ENCODE measurements at places on chromosomes 1 and 21.

- peak; percentile 86 for DNase-seq
These were observed 76.6 kb downstream of the NDUFS5 start for GRCh38 chr1:39102537-39103327.

- no peak for DNase-seq
These were observed 10.8 kb upstream of the BCAR3 start for GRCh38 chr1:93692451-93692861.

GRCh38 chr1:173355281-173356031, 121.7 kb upstream of the PRDX6 start:
- no peak for DNase-seq

DNA sequence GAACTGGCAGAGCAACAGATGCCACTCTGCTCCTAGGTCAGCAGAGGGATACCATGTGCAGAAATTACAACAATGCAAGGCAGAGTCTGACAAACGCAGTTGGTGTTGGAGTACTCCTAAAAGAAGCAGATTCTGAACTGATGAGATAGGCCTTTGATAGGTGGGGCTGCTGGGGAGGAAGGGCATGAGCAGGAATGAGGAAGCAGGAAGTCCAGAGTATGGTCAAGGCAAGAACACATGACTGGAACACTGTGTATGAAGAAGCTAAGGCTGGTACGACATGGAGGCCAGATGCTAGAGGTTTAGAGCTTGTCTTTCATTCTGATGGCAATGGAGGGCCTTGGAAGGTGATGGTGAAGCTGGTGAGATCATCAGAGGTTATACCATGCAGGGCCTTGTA, 11.5 kb upstream of the THRAP3 start:
- no peak for DNase-seq

GRCh38 chr1:186239171-186239570, 135.9 kb downstream of the TPR start:
- peak; percentile 68 for DNase-seq

- no peak for DNase-seq
These were observed 257.0 kb downstream of the HHIPL2 start for GRCh38 chr1:222290866-222291265.

- DNase-seq, result no peak
These were observed 9.5 kb upstream of the HPDL start for GRCh38 chr1:45317166-45317565.

GRCh38 chr1:159177272-159177907, 6.0 kb downstream of the CADM3 start:
- peak; percentile 42 for DNase-seq

GRCh38 chr1:166511761-166512160, 327.5 kb upstream of the POGK start:
- no peak for DNase-seq

DNA sequence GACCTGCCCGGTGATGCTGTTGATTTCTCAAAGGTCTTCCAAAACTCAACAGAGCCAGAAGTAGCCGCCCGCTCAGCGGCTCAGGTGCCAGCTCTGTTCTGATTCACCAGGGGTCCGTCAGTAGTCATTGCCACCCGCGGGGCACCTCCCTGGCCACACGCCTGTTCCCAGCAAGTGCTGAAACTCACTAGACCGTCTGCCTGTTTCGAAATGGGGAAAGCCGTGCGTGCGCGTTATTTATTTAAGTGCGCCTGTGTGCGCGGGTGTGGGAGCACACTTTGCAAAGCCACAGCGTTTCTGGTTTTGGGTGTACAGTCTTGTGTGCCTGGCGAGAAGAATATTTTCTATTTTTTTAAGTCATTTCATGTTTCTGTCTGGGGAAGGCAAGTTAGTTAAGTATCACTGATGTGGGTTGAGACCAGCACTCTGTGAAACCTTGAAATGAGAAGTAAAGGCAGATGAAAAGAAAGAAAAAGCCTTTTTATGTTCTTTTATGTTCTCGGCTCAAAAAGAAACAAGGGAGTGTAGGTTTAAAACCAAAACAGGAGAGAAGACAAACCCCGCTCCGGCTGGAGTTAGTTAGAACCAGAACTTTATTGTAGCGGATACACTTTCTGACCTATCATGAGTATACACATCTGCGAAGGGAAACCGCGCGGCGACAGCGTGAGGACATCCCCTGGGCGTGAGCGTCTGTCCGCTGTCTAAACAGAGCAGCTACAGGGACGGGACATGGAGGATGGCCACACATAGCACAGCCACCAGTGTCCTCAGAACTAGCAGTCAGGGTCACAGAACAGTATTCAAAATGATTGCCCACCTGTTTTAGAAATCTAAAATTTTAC, 77.1 kb downstream of the PIK3CD start:
- no peak for DNase-seq

DNA sequence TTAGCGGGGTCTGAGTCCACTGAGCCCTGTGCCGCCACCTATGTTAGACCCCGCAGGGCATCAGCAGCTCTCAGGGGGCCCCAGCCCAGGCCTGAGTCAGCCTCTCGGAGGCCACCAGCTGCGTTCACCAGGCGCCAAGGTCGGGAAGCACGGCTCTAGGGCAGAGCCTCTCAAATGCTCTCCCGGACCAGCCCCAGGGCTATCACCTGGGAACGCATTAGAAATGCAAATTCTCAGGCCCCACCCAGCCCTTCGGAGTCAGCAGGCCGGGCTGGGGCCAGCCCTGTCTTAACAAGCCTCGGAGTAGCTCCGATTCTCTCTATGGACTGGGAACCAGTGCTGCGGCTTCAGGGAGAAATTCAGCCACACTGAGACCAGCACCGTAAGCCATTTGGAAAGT, 37.2 kb upstream of the TSPEAR start:
- no peak for DNase-seq

DNA sequence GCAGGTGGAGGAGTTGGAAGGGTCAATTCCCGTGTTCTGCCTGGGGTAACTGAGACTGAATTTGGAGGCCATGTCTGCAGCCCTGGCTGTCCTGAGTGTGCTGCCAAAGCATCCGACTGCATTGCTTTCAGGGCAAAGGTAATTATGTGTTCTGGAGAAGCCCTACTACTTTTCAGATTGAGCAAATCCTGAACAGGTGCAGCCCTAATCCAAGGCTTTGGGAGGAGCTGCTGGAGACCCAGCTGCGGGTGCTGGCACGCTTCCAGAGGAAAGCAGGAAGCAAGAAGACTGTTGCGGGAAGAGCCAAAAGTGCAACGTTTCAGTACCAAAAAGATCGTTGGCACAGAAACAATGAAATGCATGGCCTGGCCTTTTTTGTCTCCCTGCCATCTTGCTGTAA, 73.7 kb upstream of the NRIP1 start:
- no peak for DNase-seq

DNA sequence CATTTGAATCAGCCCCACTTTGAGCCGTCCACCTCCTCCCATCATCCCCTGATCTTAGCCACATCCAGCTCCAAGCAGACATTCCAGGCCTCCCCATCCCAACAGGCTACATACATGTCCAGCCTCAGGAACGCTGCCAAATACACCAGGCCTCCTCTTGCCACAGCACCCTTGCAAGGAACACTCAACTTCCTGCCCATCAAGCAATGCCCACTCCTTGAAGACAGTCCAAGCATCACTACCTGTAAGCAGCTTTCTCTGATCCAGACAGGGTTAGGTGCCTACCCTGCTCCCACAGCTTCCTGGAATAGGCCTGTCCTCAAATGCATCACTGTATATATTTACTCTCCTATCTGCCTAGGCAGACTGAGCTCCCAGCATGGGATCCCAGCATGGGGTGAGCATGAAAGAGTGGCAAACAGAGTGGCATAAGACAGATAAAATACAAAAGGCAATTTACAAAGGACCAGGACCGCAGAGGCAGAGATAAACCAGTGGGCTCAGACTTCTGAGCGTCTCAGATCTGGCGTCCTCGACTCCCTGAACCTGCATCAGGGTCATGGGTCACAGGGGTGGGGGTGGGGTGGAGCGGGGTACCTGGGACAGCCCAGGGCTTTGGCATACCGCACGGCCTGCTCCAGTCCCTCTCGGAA, 816 bp downstream of the HYI start:
- DNase-seq, result peak; percentile 83

- peak; percentile 82 for DNase-seq
These were observed 154.8 kb downstream of the NTPCR start for GRCh38 chr1:233105225-233105624.

- DNase-seq, result peak; percentile 24
These were observed 1.6 kb downstream of the LMO4 start for GRCh38 chr1:87330057-87330884.

DNA sequence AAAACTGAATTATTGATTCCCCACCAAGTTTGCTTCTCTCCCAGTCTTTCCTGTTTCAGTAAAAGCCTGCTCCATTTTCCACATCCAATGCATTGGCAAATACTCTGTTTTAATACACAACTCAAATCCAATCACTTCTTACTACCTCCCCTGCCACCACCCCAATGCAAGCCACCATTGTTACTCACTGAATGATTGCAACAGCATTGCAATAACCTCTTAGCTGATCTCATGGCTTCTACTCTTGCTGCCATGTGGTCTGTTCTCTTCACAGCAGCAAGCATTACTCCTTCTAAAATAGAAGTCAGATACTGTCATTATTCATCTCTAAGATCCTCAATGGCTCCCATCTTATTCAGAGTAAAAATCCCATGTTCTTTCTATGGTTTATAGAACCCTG, 123.4 kb downstream of the ATP6V1G3 start:
- peak; percentile 72 for DNase-seq

DNA sequence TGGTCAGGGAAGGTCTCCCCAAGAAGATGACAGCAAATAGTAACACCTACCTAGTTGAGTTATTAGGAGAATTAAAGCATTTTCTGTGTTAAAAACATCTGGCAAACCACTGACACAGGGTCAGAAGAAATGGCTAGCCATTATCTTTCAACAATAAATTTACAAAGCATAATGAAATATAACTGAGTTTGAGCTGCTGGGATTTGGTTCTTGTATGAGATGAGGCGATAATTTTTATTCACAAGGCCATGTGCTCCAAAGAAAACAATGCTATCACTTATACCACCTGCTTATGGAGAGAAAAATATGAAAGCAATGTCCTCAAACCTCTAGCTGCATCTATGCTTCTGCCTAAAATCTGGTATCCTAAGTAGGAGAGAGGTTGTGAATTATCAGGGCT, 202.3 kb downstream of the CRB1 start:
- no peak for DNase-seq

DNA sequence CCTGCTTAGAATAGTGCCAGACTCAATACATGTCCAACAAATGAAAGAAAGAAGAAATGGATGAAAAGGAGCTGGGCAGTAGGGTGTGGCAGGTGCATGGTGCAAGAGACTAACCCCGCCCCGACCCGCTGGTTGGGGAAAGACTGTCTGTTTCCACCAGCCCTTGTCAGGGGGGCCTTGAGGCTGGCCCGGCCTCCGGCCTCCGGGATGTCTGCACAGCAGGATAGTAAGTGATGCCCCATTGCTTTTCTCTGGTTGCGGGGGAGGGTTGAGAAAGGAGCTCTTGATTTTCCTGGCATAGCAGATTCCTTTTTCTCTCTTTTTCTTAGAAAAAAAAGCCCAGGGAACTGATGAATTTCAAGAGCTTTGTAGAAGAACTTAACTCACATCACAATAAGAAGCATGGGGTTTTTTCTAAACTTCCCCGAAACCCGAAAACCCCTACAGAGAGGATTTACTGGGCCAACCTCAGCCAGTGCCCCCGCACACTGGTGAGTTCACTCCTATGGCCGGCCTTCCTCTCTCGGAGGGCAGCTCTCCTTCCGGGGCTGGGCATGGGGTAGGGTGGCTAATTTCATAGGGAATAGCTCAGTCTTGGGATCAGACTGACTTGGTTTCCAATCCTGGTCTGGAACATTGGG, 12.5 kb upstream of the TTC22 start:
- no peak for DNase-seq

DNA sequence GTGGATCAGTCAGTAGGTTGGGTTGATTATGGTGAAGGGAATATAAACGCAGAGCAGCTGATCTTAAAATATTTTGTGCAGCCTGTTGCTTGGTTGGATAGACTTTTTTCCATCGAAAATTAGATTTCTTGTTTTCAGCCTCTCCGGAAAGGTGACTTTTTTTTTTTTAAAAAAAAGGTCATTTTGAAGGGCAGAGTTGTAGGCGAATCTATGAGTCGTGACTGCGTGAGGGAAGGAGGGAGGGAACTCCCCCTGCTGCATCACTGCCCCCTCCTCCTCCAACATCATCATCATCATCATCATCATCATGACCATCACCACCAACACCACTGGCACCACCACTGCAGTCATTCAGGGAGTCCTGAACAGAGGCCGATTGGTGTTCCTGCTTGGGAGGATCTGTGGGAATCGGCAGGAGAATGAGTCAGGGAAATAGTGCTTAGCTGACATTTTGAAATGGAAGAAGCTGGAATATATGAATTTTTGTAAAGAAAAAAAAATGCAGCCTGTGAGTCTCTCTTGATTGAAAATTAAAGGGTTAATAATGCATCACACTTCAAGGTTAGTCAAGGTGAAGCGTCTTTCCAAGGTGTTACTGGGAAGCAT, 1.2 kb downstream of the ATP1B1 start:
- peak; percentile 23 for DNase-seq

DNA sequence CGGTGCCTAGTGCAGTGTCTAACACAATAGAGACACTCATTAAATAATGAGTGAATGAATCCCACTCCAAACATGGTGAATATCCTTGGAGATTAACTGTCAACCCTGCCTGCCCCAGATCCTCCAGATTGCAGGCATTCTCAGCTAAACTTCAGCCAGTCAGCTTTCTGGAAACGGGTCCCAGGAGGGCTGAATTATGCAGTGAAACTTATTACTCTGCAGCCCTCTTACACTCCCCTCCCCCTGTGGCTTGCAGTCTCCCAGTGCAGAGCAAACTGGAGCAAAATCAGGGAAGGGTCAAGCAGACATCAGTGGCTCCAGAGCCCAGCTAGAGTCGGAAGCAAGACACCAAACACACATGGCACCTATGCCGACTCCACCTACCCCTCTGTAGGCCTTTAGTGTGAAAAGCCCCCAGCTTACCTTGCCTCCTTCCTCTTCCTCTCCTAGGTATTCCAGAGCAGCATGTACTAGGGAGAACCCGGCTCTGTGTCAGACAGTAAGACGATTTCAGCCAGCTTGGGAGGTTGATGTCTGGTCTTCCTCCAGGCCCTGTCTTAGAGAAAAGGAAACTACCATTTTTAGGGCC, 6.5 kb upstream of the RGS16 start:
- DNase-seq, result no peak

GRCh38 chr1:10340930-10341590, 57.8 kb upstream of the PGD start:
- no peak for DNase-seq

DNA sequence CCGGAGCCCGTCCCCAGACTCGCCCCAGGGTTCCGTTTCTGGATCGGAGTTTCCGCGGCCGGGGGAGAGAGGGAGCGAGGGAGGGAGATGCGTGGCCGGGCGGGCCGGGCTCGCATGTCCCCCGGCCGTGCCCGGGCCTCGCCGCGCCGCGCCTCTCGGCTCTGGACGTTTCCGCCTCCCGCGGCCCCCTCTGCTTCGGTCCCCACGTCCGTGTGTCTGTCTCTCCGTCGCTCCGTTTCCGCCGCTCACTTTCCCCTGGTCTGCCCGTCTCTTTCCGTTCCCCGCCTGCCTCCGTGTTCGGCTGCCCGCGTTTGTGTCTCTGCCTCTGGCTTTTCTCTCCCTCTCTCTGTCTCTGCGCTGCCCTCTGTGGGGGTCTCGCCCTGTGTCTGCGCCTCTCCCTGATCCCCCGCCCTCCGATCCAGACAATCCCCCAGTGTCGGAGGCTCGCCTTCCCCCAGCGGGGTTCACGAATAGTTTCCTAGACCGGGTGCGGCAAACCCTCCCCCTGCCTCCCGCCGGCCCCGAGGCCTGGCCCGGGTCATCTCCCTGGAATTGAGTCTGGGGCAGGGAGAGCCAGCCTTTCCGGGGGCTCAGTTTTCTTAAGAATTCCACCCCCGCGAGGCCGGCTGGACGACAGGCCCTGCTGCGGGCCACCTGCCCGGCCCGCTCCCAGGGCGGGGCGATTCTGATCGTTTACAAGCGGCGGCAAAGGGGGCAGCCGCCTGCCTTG, 735 bp downstream of the NBL1 start:
- no peak for DNase-seq

All from AG10803 (cell line).